Muscle of arm (tissue), 14 donors: ENCODE measurements at places on chromosomes 3 and 15.
A peak's percentile ranks its signal among the peaks of the same experiment; 100 is the strongest.

GRCh38 chr15:62306851-62307504 lies 141.9 kb upstream of the C2CD4B start:
- peak; percentile 64 for DNase-seq

- no peak for DNase-seq
Measured at GRCh38 chr3:134078169-134078831, 48.6 kb upstream of the SLCO2A1 start.

DNA sequence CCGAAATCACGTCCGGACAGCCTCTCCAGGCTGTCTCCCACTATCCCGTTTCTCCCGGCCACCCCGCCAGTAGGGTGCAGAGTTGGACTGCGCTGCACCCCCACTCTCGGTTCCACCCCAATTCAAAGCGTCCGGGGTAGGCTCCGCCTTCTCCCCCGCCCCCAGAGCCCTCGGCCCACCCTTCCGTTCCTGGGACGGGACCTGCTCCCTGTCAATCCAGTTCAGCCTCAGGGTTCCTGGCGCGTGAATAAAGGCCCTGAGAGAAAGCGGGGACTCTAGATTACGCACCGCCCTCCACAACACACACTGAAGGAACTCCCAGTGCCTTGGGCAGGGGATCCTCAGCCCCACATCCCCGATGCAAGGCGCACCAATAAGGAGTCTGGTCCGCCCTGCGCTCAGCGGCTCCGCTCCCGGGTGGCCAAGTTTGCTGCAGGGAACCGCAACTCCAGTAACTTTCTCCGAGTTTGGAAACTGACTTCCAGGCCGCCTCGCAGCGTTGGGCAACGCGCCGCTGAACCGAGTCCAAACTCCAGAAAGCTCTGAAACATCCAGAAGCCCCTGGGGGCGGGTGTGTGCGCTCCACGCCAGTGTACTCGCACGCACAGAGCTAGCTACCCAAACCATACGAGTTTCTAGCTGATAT lies 1.9 kb downstream of the ADAMTS9 start:
- DNase-seq, result peak; percentile 96

GRCh38 chr3:61841111-61841845 lies 279.9 kb downstream of the PTPRG start:
- DNase-seq, result no peak

- DNase-seq, result no peak
Measured at GRCh38 chr15:83854321-83854720, 200.4 kb downstream of the ADAMTSL3 start.

DNA sequence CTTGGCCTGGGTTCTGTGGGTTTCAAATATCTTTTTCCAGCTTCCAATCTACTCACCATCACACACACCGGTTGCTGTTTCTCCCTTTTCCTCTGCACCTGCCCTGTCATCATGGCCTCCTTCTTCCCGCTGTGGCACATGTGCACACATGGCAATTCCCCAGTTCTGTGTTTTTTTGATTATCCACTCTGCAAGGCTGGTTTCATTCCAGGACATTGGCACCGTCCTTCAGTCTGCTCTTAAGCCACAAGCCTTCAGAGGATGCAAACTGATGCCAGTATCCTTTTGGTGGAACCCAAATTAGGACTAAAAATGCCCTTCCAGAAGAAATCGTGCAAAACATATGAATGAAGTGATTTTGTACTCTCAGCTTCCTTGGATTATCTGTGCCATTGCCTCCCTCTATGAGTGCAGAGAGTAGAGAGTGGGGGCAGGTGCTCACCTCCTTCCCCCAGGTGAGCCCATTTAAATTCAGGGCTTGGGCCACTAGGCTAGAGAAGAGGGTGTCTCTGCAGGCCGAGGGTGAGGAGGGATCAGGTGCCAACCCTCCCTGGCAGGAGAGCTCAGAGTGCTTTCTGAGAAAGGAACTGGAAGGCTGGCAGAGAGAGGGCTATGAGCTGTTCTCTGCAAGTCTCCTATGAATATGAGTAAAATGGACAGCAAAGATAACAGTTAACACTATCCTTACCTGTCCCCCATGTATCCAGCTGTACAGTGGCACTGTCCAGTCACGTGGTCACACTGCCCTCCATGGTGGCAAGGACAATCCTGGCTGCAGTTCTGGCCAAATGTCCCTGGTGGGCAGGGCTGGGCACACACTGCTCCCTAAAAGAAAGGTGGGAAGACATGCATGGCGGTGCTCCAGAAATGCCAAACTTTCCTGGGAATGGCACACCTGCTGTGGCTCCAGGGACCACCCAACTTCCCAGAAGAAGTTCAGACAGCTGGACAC lies 100.8 kb downstream of the RAB11A start:
- DNase-seq, result no peak

GRCh38 chr3:51967384-51968169 lies at the start of gene PCBP4:
Gene PCBP4, minus strand, starts transcription at chr3:51967454. Its CDS starts 6,214 bp downstream, at chr3:51961240.
- peak; percentile 59 for DNase-seq

DNA sequence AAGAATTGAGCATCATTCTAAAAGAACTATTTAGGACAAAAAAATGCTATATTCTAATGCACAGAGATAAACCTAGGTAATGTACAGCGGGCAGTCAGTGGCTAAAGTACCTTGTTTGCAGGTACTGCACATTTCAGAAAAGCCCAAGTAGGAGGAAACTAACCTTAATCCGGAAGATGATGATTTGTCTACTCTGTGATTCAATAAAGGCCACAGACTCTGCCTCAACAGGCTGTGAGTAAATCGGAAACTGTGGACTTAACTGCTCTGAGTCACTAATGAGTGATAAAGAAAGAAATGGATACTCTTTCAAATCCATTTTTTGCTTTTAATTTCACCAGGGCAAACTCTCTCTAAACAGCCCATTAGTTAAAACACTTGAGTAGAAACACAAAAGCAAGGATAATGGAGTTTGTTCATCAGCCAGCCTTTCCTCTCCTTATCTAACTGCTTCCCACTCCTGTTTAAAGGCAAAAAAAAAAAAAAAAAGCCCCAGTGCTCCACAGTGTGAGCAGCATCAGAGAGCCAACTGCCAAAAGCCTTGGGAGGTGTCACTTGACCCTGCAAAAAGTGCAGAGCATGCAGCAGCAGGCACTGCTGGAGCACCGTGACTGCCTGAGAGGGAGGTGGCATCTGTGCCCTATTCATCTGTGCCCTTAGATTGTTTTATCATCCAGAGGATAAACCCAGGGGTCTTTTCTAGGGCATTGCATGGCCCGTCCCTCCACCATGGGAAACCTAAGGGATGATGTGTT lies 187.7 kb downstream of the SATB1 start:
- no peak for DNase-seq

- DNase-seq, result peak; percentile 18
Measured at GRCh38 chr15:95880031-95880570, 450.4 kb upstream of the NR2F2 start.
